Right cardiac atrium (tissue), 5 donors: ENCODE measurements at places on chromosomes 5 and 9. TPM values are rescaled to one million over a fixed set of nuclear protein-coding genes. Genes with fewer than 3 reads are reported as not detected.
A peak's percentile ranks its signal among the peaks of the same experiment; 100 is the strongest.

GRCh38 chr5:89005990-89006389 lies 123.0 kb upstream of the MEF2C start:
- DNase-seq, result no peak

Gene MTX3
- polyA plus RNA-seq, result 3.7 TPM

DNA sequence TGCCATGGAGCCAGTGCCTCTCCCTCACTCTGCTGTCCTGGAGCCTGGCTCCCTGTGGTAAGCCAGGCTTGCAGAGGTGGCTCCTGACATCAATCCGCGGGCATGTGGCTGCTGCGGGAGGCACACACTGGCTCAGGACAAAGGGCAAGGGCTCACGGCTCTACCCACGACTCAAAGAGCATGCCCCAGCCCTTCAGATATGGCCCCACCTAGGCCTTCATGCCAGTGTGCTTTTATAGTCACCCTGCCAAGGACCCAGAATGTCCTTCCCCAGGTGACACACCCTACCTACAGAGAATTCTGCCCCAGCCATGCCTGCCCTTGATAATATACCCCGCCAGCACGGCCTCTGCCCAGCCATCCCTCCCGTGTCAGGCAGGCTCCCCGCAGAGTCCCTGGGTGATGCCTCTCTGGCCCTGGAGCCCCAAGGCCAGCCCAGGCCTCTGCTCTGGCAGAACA lies 1.6 kb downstream of the MGAT4B start:
- DNase-seq, result no peak

DNA sequence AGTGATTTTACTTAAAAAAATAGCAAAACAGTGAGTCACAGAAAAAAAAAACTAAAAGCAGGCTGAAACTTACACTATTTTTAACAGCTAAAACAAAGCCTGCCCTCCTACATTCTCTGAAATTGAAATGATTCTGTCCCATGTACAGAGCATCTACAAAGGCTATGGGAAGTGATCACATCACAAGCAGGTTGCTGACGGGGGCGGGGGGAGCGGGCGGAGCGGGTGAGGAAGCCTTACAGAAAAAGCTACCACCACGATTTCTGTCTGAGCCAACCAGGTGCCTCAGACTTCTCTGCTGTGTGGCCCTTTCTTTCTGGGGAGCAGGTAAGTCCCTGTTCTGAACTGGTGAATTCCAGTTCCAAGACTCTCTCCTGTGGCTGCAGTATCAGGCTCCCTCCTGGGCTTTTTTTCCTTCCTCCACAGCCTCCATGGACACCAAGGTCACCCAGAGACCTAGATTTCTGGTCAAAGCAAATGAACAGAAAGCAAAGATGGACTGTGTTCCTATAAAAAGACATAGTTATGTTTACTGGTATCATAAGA lies 104.9 kb downstream of the ANKRD18B start:
- DNase-seq, result no peak

DNA sequence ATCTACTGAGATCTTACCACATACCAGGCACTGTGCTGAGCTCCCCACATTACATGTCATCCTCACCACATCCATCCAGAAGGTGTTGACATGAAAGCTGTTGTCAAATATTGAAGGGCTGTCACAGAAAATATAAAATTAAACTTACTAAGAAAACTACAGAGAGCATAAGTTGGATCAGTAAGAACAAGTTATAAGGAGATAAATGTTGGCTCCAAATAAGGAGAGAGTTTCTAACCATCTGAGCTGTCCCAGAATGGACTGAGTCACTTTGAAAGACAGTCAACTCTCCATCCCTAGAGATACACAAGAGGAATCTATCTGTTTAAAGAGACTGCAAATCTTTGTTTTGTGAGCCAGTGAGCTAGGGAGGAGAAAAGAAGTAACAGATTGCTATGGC lies 169.8 kb downstream of the DRD1 start:
- no peak for DNase-seq

- DNase-seq, result no peak
These were observed 2389.5 kb downstream of the MAT2B start for GRCh38 chr5:165894916-165895315.

Gene ALDOB
- 0.91 TPM for polyA plus RNA-seq

Gene ASPN
- 7.0 TPM for polyA plus RNA-seq

GRCh38 chr5:1374679-1375055 lies 29.8 kb upstream of the CLPTM1L start:
- DNase-seq, result no peak

DNA sequence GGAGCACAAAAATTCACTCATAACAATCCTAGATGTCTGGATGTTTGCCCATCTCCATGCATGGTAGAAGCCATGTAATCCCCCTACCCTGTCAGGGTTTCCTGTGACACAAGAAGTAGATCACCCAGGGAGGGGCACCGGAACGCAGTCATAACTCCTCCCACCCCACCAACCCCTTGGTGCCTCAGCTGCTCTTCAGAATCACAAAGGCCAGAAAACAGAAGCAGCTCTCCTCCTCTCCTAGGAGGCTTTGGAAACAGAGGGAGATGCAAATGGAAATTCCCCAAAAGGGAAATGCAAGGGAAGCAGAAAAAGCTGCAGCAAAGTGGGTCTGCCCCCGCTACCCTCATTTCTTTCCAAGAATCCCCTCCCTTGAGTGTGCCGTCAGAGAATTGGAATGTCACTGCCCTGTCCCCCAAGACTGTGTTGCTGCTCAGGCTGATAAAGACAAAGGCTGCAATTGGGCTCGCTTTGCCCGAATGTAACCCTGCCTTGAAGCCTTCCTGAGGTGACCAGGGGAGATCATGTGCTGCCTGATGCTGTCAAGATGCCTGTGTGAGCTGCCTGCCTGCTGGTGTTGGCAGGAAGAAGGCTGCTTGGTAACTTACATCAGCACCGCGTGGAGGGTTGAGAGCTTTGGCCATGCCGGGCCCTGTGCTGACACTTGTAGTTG lies 65.5 kb upstream of the ABCA1 start:
- peak; percentile 91 for DNase-seq

DNA sequence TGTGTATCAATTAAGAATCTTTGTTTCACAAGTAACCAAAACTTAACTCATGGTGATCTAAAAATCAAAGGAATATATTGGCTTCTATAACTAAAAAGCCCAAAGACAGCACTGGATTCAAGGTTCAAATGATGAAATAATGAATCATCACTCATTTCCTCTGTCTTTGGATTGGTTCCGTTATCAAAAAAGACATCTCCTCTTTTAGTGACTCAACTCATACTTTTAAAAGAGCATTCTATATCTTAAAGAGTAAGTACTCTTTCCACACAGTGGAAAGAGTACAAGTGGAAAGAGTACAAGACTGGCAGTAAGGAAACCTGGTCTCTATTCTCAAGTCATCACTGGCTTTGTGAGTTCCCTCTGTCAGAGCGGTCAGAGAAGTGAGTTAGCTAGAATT lies 141.4 kb upstream of the NMUR2 start:
- no peak for DNase-seq

Gene TSSK1B
- polyA plus RNA-seq, result 0.07 TPM

DNA sequence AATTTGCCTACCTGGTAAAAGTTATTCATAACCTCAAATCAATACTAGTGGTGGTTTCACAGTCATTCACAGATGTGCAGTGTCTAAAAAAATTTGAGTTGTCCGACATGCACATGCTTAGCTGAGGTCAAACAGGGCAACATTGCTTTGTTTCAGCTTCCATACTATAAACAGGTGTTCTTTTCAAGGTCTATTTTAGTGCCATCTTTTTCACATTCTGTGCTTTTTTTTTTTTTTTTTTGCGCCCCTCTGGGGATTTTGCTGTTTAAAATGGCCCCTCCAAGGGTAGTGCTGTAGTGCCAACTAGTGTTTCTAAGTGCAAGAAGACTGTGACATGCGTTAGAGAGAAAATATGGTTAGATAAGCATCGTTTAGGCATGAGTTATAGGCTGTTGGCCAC lies 14.5 kb downstream of the PHAX start:
- no peak for DNase-seq

GRCh38 chr5:169956126-169956525 lies 24.2 kb downstream of the INSYN2B start:
- DNase-seq, result no peak

Gene WDR31
- polyA plus RNA-seq, result 5.4 TPM

DNA sequence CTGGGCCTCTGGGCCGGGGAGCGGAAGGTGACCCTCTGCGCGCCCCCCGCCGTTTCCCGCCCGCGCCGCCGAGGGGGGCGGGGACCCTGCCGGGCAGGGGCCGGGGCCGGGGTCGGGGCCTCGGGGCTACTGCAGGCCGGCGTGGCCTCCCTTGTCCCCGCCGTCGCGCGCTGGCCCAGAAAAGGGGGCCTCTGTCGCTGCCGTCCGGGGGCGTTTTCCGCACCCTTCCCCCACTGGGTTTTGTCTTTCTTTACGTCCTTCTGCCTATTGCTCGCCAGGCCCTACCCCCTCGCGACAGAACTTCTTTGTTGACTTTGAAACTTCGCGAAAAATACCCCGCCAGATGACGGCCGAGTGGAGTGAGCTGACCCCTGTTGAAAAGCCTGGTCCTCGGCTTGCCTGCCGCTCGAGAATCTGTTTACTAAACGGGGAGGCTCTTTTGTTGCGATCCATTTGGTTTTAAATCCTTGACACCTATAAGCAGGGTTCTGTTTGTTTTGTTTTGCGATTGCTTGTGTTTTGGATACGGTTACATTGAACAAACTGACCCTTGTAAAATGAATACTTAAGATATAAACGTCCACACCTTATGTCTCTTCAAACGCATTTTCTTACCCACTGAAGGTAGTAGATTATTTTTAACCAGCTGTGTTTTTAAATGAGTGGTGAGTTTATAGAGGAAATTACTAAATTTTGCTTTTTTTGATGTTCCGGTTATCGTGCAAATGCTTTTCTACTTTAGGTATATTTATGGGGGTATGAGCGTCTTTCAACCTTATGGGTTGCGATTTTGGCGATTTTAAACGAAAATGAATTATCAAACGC lies 765 bp downstream of the MARCHF6 start:
- no peak for DNase-seq

DNA sequence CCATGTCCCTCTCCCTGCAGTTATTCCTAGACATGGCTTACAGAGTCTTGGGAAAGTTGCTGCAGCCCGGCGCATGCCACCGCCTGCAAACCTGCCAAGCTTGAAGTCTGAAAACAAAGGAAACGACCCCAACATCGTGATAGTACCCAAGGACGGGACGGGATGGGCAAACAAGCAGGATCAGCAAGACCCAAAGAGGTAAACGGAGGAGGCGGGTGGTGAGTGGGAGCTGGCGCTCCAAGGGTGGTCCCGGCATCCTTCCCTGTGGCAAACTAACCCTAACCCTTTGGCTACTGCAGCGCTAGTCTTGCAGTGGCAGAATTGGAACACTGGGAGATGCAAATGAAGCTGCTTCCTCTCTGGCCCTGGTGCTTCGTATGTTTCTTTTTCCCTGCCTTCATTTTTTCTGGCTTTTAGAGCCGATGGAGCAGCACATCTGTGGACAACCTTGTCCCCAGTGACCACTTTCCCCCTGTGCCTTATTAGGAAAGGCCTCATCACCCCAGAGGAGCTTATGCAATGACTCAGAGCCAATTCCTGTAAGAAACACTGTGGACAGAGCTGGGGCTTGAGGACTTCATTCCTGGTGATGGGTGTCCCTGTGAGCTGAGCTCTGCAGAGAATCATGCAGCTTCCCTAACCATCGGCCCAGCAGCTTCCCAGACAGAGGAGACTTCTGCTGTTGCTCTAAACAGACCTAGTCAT lies 38.9 kb downstream of the PRRC2B start:
- no peak for DNase-seq

DNA sequence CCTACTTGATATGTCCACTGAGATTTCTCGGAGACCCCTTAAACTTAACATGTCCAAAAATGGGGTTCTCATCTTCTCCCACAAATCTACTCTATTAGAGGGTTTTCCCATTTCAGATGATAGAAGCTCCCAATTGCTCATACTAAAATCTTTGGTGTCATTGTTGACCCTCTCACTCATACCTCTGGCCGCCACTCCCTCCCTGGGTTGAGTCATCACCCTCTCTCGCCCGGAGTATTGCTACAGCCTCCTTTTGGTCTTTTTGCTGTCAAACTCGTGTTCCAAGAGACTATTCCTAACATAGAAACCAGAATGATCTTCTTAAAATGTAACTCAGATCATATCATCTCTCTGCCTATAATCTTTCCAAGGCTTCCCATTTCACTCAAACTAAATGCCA lies 91.0 kb upstream of the GNAQ start:
- DNase-seq, result no peak

Gene CD72
- 0.66 TPM for polyA plus RNA-seq

Gene PARP8
- polyA plus RNA-seq, result 2.4 TPM

- DNase-seq, result no peak
These were observed 55.2 kb downstream of the GLDC start for GRCh38 chr9:6590334-6590733.

- no peak for DNase-seq
These were observed 2.2 kb downstream of the DCP2 start for GRCh38 chr5:112978836-112979235.

DNA sequence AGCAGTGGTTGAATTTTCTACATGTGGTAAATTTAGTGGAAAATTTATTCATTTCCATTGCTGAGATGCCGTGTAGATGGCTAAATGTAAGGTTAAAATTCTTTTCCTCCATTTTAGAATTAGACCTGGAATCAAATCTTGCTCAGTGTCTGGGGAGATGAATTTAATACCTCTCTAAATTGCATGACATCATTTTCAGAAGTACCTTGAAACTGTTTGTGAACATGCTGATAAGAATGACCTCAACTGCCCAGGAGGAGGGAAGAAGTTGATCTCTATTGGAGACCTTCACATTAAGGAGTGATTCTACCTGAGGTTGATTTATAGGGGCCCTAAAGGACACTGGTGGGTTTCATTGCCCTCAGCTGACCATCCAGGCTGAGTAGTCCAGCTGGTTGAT lies 116.7 kb upstream of the EGFLAM start:
- DNase-seq, result no peak

DNA sequence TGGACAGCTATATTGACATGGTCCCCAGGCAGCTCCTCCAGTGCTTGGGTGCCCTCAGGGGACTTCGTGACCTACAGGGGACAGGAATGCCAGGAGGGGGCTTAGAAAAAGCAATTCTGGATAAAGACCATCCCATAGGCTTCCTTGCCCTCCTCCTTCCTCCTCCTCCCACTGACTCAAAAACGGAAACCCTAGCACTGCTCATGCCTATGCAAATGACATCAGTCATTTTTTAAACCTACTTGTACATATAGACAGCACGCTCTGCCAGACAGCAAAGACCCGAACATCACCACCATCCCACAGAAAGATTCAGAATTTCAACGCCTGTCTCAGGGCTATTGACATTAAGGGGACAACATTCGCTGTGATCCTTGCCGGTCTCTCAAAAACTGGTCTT lies 11.0 kb downstream of the IGFBPL1 start:
- no peak for DNase-seq

- DNase-seq, result no peak
These were observed 69.4 kb downstream of the SREK1 start for GRCh38 chr5:66213533-66213932.

DNA sequence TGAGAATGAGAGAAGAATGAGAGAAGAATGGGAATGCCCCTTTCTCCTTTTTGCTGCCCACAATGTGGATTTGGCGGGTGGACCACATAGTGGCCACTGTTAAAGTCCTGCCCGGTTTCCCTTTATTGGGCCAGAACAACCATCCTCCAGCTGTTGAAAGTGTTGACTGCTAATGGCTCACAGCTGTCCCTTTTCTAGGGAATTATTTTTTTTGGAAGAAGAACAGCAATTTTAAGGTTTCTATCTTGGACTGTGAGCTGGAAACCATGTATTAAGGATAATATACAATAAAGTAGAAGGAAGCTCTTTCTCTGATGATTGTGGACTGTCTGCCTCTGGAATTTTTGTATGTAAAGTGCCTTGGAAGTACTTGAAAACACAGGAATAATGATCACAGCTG lies 185.9 kb downstream of the DMRT2 start:
- no peak for DNase-seq

Gene TICAM2
- polyA plus RNA-seq, result 1.5 TPM

- DNase-seq, result peak; percentile 81
These were observed 46.1 kb upstream of the RIC1 start for GRCh38 chr9:5582835-5583195.

Gene C9
- polyA plus RNA-seq, result not detected

Gene SPINK13
- polyA plus RNA-seq, result 0.72 TPM
